A172 (cell line): ENCODE measurements at places on chromosomes 2 and 18. TPM values are rescaled to one million over a fixed set of nuclear protein-coding genes. Genes with fewer than 3 reads are reported as not detected.

- DNase-seq = no peak
Measured at GRCh38 chr2:14140009-14140550, 492.4 kb upstream of the LRATD1 start.

GRCh38 chr2:182784058-182784706, 68.1 kb downstream of the DNAJC10 start:
- DNase-seq = no peak

GRCh38 chr2:26457695-26458364, 20.1 kb downstream of the OTOF start:
- DNase-seq = peak; percentile 39

GRCh38 chr2:127508631-127509034, 17.7 kb downstream of the IWS1 start:
- peak; percentile 99 for DNase-seq

The OSR1 gene
- total RNA-seq = 6.3 and 8.1 TPM in 2 replicates

The CNGA3 gene
- total RNA-seq = not detected in 2 replicates

DNA sequence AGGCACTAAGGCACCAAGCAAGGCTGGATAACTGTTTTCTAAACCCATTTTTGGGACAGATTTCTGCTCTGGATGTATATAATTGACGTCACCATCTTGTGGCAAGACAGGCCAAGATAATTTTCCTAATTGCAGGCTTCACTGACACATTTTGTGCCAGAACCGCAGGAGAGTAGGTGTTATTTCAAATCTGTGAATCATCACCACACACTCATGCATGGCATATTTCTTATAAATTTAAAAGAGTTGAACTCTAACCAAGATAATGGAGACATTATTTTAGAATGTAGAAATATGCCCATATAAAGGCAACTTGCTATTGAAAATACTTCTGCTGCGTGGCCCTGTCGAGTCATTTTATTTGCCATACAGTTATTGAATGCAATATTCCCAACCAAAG, 68.3 kb upstream of the ACYP2 start:
- DNase-seq = peak; percentile 70

DNA sequence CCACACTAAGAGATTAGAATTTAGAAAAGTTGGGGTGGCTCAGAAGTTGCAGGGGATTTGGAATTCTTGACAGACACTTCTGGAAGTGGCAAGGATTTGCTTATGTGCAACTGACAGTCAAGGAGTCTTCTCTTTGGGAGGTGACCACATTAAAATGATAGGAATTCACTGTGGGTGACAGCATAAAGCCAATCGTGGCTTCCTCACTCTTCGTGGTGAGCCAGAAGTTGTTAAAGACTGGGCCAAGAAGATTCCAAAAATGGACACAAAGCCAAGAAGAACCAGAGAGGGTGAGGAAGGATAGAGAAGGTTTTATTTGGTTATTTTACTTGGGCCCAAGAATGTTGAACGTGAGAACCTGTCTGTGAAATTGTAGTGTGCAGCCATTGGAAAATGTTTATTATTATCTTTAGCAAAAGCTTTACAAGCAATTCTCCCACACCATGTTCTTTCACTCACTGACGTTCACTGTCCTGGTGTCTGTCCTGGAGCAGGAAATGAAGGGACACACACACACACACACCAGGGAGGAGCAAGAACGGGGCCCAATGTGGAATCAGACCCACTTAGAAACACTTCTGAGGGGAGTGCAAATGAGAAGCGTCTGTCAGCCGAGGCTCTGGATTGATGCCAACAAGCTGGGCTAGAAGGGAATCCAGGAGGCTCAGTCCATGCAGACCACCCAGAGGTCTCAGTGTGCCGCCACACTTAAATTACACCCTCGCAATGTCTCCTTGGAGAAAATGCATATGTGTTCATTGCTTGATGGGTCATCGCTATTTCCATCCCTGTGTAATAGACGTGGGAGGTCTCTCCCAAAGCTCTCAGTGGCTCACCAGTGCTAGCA, 37.2 kb downstream of the STEAP3 start:
- DNase-seq = peak; percentile 35
